ENCODE measurements at places on chromosomes 7 and 10.

GRCh38 chr10:24468281-24468751 lies 255.4 kb downstream of the ARHGAP21 start:
- no peak for DNase-seq

- no peak for DNase-seq
Measured at GRCh38 chr10:48343106-48343505, 36.6 kb downstream of the MAPK8 start.

DNA sequence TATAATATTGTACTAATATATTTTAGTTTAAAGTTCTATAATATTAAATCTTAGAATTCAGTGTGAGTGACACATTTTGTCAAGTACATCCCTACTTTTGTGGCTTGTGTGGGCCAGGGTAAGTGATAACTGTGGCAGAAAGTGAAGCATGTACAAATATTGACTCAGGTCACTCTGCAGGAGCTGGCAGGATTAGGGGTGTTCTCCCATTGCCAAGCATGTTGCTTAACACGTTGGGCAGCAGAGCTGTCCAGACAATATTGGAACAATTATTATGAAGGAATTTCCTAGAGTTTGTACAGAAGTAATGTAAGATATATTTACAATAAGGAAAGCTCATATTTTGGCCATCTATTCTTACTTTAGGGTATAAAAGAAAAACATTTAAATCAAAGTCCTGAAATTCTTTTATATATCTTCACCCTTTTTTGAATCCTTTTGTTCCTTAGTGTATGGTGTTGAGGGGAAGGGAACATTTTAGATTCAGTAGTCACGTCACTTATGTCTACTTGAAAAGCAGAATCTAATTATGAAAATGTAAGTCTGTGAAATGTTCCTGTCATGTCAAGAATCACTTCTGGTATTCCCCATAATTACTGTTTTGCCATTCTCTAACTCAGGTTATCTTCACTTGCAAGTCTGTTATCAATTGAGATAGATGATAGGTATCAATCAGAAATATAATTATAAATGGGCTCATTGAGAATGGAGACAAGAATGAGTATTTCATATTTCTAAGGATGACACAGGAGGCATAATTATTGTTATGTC lies 4.0 kb downstream of the HDAC9 start:
- DNase-seq, result no peak

- DNase-seq, result no peak
Measured at GRCh38 chr7:30430777-30431176, 47.8 kb downstream of the NOD1 start.

DNA sequence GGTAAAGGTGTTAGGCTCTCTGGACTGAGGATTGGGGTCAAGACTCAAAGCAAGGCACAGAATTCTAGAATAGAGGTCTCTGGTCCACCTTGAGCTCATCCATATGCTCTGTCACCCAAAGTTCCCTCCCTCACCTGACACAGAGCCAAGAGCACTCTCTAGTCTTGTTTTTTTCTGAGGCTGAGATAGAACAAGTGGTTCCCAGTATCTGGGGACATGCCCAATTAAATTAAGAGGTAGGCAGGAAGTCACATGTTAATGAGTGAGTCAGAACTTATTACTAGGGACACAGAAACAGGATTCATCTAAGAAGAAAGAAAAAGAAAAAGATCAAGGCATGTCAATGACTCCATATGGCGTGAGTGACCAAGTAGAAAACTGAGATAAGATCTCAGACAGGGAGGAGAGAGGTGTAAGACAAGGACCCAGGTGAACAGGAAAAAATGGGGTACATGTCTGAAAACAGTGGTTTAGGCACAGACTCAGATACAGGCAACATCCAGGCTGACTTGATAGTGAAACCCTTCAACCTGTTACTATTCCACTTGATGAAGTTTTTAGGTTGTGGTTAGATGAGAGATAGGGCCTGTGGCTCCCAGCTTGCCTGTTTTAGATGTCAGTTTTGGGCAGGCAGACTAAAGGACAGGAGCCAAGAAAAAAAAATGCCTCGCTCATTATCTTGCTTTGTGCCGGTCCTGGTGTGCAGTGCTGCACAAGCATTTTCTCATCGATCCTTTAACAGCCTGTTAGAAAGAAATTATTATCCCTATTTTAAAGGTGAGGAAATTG lies 609.9 kb downstream of the CCSER2 start:
- no peak for DNase-seq

DNA sequence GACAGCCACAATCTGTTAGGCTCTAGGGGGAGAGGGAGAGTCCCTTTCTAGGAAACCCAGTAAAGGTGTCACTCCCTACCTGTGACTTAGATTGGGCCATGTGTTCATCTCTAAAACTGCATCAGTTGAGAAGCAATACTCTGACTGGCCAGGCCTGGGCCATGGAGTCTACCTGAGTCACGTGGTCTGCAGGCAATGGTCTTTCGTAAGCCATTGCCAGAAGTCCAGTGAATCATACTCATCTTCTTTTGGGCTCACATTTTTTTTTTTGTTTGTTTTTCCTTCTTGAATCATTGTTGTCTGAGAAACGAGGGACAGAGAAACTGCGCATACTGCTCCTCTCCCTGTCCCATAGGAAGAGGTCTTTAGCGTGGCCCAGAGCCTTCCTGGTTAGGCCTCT lies 215.6 kb downstream of the CCSER2 start:
- no peak for DNase-seq

- DNase-seq, result no peak
Measured at GRCh38 chr7:110595694-110596093, 495.2 kb upstream of the LRRN3 start.

GRCh38 chr7:18200855-18201254 lies 173.2 kb upstream of the PRPS1L1 start:
- DNase-seq, result no peak

DNA sequence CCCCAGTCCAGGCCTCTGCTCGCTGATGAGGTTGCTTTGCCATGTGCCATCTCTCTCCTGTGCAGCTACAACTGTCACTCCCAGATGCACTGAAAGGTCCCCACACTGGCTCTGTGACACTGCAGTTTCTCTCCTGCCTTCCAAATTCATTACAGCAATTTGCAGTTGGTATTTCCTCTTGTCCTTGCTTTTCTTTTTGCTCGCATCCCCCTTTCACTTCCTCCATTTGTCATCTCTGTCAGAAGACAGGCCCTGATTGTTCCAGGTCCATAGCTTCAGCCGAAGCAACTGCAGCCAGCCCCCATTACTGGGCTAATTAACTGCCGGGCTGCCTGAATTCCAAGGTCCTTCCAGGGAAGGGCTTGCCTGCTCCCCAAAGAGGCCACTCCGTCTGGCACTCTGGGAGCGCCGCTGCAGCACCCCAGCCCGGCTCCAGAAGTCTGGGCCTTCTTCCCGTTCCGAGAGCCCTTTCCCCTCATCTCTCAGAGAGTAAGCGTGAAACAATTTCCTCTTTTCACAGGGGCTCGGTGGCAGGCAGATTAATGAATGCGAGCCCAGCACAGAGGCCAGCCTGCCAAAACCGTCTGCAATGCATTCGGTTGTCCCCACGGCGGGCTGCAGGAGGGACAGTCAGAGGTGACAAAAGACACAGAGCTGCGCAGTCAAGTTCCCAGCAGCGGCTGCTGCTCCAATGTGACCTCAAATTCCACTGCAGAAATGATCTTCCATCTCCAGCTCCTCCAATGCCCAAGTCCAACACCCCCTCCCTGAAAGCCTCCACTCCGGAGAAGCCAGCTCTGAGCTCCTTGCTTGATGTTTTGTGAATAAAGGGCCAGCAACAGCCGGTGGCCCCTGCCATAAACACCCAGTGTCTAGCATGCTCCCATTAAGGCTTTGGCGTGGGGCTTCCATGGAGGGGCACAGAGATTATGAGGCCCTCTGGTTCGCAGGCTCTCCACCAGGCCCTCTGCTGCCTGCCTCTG lies 279.4 kb upstream of the HABP2 start:
- DNase-seq, result no peak

DNA sequence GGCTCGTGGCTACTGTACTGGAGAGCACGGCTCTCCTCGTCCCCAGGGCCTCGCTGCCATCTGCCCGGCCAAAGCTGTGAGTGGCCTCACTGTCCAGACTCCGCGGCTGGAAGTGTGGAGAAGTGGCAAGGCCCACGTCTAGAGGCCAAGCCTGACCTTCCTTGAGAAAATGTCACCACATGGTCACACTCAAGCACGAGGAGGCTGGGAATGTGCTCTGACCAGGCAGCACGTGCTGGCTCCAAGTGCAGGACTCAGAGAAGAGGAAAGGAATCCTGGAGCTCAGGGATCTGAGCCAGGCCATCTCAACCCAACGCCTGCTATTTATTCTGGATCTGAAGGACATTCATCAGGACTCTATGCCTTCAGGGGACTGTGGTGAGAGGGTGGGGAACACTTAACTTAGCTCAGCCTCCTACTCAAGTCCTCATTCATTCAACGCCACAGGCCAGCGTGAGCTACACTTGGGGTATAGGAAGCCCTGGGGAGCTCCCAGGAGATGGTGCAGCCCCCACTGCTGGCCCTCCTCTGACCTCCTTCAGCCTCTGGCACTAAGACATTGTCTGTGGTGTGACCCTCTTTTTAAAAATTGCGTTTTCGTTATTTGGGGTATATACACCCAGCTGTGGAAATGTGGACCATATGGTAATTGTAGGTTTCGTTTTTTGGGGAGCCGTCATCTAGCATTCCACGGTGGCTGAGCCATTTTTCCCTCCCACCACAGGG lies 29.0 kb downstream of the EN2 start:
- no peak for DNase-seq
